ENCODE measurements at places on chromosomes 5 and 9. TPM values are rescaled to one million over a fixed set of nuclear protein-coding genes. Genes with fewer than 3 reads are reported as not detected.

- DNase-seq = no peak
Observed at GRCh38 chr9:95629585-95629984, 112.8 kb upstream of the PTCH1 start.

DNA sequence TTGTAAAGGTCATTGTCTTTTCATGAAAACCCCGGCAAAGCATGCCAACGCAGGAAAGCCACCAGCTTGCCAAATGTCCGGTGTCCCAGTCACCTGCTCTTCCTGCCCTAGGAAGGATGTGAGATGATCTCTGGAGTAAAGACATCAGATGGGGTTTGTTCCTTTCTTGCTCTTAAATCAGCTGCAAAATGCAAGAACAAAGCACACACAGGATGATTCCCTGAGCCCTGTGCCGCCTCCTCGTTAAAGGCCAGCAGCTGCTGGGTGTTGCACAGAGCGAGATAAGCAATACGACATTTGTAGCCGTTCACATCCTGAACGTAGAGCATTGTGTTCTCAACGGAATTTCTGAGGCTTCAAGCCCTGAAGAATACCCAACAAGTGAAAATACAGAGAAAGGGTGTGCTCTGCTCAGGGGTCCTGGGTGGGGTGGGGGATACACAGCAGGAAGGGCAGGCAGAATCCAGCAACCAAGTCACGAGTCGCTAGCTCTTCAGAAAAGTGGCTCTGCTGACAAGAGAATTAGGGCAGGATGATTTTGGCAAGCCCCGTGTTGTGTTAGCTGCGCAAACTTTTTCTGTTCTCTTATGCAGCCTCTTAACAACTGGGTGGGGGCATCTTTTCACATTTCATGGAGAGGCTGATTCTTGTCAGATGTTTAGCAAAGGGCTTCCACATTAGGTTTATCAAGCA, 229.2 kb upstream of the MAP3K1 start:
- peak; percentile 76 for DNase-seq

GRCh38 chr5:52339285-52339684, 448.4 kb upstream of the ITGA1 start:
- no peak for DNase-seq

GRCh38 chr5:170861917-170862766, at the start of gene RANBP17:
Gene RANBP17 (plus strand): TSS chr5:170862018.
- peak; percentile 11 for DNase-seq

DNA sequence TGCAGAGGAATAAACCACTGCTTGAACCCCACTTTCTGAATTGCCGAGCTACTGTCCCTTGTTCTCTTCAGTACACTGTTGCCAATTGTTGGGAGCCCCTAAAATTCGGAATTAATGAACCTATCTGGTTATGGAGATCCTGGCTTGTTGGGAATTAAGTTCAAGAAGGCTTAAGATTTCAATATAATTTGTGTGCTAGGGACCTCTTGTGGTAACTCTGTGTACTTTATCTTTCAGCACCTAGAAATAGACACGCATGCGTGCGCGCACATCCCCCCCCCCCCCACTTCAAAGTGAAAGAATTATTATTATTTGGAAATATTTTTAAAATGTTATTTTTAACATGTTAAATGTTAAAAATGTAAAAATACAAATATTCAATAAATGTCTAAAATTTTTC, 53.3 kb upstream of the FAM169A start:
- DNase-seq = no peak

GRCh38 chr5:82111191-82111590, 139.4 kb downstream of the ATG10 start:
- no peak for DNase-seq

GRCh38 chr5:92779536-92779935, 801.5 kb downstream of the NR2F1-AS1 start:
- DNase-seq = no peak

DNA sequence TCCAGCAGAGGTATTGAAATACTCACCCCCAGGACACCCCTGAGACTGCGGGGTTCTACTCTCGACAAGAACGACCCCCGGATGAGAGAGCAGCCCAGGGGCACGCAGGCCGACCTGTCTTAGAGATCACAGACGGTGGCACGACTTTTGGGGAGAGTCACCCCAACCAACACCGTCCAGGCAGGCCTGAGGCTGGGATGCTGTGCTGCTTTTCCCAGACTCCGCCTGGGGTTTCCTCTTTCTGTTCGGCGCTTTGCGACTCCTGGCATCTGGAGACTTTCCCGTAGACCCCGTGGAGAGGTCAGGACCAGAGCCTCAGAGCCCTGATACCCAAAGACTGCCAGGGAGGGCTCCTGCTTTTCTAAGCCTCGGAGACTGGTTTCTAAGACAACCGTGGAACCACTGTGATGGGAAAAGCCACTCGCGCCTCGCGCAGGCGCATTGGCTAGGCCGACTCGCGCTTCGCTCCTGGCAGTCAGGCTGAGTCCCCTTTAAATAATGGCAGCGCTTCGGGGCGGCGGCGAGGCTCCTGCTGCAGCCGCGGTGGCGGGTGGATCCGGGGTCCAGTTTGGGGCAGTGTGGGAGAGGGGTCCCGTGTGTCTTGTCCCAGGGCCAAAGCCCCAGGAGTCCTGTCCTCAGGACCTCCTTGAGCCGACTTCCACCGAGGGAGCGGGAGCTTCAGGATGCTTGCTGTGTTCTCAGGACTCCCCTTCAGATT, 484.0 kb downstream of the SPATA31A7 start:
- no peak for DNase-seq

DNA sequence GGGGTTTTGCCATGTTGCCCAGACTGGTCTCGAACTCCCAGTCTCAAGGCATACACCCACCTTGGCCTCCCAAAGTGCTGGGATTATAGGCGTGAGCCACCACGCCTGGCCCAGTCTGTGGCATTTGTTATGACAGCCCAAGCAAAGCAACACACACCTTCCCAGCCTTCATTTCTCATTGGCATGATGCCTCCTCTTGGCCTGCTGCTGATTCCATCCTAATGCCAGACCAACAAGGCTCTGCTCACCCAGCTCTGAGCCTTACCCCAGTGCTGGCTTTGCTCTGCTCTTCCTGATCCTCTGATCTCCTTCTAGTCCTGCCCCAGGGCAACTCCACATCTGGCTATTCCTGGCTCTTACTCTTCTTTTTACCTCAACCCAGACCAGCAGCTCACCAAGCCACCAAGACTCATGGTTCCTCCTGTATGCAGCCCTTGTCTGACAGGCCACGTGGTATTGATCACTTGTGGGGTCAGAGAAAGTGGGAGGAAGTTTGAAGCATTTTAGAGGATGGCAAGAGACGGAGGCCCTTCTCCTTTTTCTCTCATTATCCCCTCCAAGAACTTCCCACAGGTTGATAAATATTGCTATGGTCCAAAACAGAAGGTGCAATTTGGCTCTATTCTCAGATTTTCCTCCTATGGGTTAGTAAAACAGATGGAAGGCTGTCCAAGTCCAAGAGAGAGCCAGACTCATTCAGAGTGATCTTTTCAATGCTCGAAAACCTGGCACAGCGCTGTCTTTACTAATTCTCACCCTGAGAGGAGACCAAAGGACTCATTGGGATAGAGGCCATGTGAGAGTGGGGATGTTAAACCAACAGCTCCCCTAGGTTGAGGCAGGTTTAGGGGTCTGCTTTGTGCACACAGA, 958 bp downstream of the CD180 start:
- DNase-seq = no peak

DNA sequence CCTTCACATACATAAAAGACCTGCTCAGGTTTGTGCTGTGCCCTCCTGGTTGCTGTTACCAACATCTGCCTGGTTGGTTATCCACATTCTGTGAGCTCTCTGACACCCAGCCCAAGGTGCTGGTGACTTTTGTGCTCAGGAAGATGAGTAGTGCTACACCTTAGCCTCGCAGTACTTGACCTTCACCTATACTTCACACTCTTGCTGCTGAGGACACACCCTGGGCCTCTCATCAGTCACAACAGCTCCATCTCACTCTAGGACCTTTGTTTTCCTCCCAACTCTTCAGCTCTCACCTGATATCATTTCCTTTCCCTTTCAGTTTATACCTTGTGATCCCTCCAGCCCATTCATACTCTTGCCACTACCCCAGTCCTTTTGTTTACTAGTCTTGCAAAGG, 10.7 kb upstream of the SLC22A5 start:
- no peak for DNase-seq

- no peak for DNase-seq
Observed at GRCh38 chr5:91061946-91062562, 321.1 kb downstream of the ARRDC3 start.

- no peak for DNase-seq
Observed at GRCh38 chr9:32503008-32503407, 23.0 kb downstream of the RIGI start.

- no peak for DNase-seq
Observed at GRCh38 chr9:136310273-136311030, 6.6 kb upstream of the CCDC187 start.

- DNase-seq = no peak
Observed at GRCh38 chr9:112093870-112094216, 81.3 kb downstream of the SUSD1 start.

DNA sequence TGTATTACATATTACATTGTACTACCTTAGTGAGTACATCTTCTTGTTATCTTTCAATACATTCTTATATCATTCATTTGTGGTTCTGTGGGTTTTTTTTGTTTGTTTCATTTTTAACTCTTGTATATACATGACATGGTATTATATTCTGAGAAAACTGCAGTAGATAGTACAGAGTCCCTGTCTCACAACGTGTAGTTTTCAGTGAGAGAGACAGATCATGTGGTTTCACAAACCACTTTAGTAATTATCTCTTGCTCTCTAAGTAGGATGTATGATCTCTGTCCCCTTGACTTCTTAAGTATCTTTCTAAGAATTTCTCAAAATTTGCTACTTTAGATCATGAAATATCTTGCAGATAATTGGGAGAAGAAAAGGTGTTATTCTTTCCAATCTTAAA, 745.9 kb upstream of the CDH9 start:
- no peak for DNase-seq

DNA sequence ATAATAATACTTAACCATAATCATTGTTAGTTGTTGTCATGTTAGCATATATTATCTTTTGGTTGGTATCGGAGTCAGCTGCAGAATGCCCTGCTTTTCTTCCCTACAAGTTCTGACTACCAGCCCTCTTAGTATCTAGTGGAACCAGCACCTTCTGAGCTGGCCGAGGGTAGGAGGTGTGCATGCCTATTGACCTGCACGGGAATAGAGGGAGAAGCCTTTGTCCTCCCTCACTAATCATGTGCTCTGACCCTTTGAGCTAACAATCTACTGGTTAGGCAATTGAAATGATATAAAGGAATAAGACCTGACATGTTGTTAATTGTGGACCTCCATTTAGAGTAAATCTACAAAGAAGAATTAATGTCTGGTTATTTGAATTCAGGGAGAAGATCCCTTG, 4.1 kb downstream of the PCSK5 start:
- DNase-seq = no peak

GRCh38 chr5:170636801-170637477, 133.1 kb downstream of the KCNIP1 start:
- no peak for DNase-seq

GRCh38 chr9:70578720-70579119, 164.3 kb upstream of the KLF9 start:
- no peak for DNase-seq

DNA sequence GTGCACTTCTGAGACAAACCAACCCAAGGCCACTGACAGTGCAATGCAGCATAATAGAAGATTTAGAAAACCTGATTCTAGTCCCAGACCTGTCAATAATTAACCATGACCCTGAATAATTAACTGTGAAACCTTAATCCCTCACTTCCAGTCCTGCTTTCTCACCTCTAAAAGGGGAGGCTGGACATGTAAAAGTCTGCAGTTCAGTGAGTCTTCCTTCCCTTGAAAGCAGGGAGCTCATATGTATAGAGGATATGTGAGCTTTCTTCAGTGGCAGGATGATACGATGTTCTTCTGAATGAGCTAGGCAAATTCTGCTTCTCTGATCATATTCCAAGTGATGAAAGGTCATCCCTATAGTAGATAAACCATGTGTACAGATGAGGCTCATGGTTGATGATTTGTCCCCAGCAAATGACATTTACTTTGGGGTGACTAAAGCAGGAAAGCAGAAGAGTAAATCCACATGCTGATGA, 2.9 kb downstream of the KCNV2 start:
- DNase-seq = no peak

DNA sequence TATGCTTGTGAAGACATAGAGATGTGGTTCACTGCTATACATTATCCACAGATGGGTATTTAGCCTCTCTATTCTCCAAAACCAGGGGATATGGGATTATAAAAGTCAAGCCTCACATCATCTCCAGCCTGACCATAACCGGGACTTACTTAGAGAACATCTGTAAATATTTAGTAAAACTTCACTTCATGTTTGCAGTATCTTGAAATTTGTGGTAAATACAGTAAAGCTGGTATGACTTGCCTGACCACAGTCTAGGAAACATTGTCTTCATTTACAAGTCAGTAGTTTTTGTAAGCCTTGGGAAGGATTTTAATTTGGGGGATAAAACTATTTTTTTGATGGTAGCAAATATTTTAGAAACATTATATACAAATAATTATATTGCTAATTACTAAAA, 64.2 kb downstream of the MAST4 start:
- no peak for DNase-seq

- DNase-seq = no peak
Observed at GRCh38 chr5:73822989-73823339, 197.0 kb downstream of the ARHGEF28 start.

GRCh38 chr5:59609501-59610265, 283.8 kb downstream of the PDE4D start:
- no peak for DNase-seq

DNA sequence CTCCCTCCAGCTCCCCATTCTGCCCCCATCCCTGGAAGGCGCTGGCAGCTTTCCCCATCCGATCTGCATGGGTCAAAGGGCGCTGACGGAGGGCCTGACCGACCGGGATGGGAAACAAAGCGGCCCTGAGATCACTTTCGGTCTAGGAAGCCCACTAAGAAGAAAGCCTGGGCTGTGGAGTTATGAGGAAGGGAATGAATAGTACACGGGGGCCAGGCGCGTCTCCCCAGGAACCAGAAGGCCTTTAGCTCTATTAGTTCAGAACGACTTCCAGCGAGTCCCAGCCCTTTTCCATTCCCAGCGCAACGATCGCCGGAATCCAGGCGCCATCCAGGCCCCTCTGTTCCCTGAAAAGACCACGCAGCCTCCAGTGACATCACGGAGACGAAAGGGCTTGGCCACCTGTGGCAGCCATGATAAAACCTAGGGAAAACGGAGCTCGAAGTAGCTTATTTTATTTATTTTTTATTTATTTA, 70.1 kb upstream of the CCDC180 start:
- DNase-seq = no peak

- no peak for DNase-seq
Observed at GRCh38 chr9:117687532-117687931, 16.7 kb upstream of the TLR4 start.

The CARD6 gene
- total RNA-seq = 6.0 TPM

The DDX4 gene
- 0.42 TPM for total RNA-seq

The PCDHA1 gene
- total RNA-seq = 0.21 TPM

The SNCAIP gene
- 22.2 TPM for total RNA-seq

The PCDHGA2 gene
- 5.7 TPM for total RNA-seq

The TMOD1 gene
- 9.3 TPM for total RNA-seq

The MAPKAP1 gene
- total RNA-seq = 61.4 TPM

The KLF4 gene
- total RNA-seq = 39.6 TPM

The PCDHGB7 gene
- 10.4 TPM for total RNA-seq
